Stimulated activated CD8-positive, alpha-beta memory T cell treated with anti-CD3 and anti-CD28 coated beads, Interleukin-15, amount 100 ng/mL, for 24 hours (primary cell): ENCODE measurements at places on chromosomes 11 and 22.

- DNase-seq = no peak
Measured at GRCh38 chr22:23280356-23281052, 100.2 kb downstream of the BCR start.

DNA sequence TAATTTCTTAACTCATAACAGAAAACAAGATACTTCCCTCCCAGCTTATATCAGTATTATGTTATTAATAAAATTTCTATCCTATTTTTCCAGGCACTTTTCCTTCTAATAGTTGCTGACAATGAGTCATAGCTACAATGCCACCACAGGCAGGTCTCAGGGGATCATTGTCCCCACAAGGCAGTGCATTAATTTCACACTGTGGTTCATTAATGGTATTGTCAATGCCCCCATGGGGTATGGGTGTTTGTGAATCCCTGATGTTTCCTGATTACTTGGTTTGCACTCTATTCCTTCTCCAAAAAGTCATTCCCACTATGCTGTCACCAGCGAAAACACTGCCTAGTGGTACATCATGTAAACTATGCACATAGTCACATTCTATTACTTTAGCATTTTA lies 345.5 kb upstream of the CTSC start:
- DNase-seq = no peak

DNA sequence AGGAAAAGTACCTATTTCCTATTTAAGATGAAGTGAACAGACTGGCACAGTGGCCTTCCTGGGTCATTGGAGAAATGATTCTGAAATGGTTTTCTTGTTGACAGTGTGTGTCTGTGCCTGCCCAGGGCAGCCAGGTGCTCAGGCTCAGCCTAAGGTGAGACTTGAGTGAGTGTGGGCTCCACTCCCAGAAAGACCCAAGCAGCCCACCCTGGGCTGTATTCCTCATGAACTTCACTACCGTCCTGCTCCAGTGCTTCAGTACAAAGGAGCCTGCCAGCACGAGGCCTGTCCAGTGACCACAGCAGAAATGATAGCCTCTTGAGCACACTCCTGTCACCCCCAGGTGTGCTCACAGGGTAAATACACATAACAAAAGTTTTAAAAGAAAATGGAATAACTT lies 49.5 kb downstream of the GAB4 start:
- no peak for DNase-seq

DNA sequence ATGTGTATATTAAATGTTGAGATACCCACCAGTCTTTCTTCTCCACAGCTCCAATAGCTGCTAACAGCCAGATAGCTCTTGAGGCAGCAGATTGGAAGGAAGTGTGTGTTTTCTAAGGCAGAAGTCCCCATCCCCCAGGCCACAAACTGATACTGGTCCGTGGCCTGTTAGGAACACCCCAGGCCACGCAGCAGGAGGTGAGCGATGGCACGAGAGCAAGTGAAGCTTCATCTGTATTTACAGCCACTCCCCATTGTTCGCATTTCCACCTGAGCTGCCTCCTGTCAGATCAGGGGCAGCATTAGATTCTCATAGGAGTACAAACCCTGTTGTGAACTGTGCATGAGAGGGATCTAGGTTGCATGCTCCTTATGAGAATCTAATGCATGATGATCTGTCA lies 12.7 kb downstream of the CCDC73 start:
- DNase-seq = no peak

- no peak for DNase-seq
Measured at GRCh38 chr22:34001701-34002466, 81.6 kb upstream of the LARGE1 start.

- DNase-seq = no peak
Measured at GRCh38 chr11:1421291-1421690, 31.6 kb downstream of the BRSK2 start.

DNA sequence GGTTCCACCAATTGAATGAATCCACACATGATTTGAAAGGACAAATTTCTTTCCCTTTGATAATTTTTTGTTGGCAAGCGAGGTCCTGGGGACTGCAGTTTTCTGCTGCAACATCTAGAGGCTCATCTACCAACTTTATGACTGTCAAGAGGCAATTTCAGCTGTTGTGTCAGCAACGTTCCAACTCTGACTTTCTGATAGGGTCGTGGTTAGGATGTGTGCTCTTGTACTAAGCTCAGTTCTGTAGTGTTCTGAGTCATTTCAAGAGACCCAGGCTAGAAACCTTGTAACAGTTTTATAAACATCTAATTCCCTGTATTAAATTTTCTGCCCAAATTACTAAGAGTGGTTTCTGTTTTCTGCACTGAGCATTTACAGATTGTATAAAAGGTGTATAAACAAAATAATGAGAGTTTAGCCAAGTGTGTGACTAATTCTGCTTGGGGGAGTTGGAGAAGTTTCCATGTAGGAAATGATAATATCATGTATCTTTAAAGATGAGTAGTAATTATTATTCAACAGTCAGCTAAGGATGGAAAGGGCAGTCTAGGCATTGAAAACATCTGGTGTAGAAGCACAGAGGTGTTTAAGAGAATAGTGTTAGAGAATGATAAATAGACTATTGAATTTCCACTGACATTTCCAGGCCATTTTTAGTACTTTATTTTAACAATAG lies 72.2 kb downstream of the RBMXL2 start:
- no peak for DNase-seq

GRCh38 chr11:45147017-45147728 lies 734 bp downstream of the PRDM11 start:
- peak; percentile 85 for DNase-seq

DNA sequence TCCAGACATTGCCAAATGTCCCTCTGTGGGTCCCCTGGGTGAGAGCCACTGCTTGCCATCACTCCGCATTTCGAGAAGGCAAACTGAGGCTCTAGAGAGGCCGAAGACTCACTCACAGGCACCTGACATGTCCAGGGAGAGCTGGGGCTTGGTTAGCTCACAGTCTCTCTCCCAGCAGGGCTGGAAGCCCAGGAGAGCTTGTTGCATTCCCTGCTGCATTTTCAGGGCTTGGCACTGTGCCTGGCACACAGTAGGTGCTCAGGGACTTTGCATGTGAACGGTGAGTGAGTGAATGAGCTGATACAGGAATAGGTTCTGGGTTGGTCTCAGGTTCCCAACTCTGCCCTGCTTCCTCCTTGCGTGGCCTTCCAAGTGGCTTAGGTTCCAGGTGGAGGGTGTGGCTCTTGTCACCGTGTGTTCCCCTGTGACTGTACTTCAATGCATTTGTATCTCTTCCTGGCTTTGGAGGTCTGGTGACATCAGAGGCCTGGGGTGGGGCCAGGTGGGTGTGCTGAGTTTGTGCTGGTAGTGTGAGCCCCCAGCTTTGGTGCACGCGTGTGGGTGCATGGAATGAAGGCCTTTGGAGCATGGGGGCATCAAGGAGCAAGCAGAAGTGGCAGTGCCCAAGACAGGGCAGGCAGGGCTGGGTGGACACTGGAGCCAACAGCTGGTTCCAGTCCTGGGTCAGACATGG lies 18.4 kb upstream of the SMIM38 start:
- no peak for DNase-seq

DNA sequence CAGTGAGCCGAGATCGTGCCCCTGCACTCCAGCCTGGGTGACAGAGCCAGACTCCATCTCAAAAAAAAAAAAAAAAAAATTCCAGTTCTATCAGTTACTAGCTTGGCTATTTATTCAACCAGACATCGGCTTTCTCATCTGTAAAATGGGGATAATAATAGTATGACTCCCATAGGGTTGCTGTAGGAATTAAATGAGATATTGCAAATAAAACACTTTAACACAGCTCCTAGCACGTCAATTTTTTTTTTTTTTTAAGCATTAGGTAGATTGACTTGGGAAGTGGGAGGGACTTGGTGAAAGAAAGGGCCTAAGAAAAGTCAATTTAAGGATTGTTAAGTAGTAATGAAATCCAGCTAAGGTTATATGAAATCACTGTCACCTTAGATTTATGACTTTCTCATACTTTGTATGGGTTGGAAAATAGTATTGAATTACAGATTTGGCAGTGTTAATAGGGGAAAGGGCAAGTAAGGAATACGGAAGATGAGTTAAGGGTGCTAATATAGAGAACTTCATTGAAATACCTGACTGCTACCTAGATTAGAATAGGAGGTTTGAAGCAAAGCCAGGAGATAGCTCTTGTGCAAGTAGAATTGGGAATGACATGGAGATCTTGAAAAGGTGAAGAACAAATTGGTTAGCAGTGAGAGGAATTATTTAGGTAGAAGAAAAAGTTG lies 28.8 kb downstream of the BIRC2 start:
- DNase-seq = no peak

- no peak for DNase-seq
Measured at GRCh38 chr22:49853981-49854831, 562 bp downstream of the ZBED4 start.

GRCh38 chr11:11324090-11324489 lies 29.0 kb downstream of the CSNK2A3 start:
- no peak for DNase-seq

GRCh38 chr11:38392176-38392575 lies 1794.1 kb upstream of the RAG2 start:
- no peak for DNase-seq

DNA sequence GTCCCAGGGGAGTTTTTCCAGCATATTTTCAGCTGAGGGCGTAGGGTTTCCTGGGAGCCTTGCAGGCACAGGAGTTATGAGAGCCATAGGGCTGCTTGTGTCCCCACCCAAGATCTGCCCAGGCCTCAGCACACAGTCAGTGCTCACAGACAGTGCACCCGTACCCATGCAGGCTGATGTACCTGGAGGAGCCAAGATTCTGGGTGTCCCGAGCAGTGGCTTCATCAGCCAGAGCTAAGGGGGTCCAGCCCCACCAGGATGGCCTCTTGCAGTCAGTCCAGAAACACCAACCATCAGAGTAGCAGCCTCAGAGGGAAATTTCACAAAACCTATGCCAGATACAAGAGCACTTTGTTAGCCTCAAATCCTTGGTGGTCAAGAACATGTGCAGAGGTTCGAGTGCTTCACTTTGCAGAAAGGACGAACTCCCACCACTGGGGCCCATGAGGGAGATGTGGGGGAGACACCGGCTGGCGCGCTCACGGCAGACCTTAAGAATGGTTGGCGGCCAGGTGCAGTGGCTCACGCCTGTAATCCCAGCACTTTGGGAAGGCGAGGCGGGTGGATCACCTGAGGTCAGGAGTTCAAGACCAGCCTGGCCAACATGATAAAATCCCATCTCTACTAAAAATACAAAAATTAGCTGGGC lies 43.8 kb upstream of the RTL6 start:
- no peak for DNase-seq

DNA sequence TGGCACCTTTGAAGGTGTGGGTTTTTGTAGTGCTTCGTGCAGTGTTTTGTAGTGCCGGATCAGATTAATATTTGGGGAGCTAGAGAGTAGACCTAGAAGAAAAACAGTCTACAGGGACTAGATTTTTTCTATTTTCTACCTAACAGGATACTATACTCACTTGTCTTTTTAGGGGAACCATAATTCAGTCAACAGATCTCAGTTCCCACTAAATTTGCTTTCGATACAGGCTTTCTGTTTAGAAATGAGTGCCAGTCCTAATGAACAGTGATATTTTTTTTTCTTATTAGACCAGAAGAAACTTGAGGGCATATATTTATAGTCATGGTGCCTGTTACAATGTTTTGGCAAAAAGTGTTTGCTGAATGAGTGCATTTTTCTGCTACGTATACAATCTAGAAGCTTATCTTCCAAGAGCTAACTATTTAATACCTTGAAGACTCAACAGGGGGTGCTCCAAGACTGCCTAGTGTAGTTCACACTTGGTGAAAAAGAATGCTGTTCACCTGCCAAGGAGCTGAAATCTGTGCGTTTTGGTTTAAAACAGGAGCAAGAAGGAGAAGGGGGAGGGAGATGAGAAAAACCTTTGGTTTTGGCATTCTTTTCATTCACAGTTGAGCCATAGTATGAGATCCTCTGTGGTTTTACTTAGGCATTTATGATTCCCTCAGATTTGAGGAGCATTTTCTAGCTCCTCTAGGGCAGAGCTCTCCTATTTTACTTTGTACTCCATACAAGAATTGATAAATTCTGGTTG lies 44.9 kb upstream of the VSTM5 start:
- DNase-seq = no peak

GRCh38 chr22:48838846-48839730 lies 988.6 kb downstream of the BRD1 start:
- no peak for DNase-seq

DNA sequence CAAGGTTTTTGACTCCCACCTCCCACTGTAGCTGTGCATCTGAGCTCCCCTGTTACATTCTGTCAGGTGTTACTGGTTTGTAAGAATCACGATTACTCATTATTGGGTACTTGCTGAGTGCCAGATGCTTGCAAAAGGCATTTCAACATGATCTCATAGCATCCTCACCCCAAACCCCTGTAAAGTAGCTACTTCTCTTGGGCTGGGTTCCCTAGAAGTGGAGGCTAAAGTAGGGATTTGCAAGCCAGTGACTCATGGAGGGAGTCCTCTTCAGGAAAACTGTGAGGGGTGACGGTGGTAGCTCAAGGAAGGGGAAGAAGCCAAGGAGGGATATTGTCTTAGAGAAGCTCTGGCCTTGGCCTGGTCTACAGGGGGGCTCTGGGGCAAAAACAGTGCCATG lies 78.6 kb downstream of the TIMP3 start:
- DNase-seq = no peak

DNA sequence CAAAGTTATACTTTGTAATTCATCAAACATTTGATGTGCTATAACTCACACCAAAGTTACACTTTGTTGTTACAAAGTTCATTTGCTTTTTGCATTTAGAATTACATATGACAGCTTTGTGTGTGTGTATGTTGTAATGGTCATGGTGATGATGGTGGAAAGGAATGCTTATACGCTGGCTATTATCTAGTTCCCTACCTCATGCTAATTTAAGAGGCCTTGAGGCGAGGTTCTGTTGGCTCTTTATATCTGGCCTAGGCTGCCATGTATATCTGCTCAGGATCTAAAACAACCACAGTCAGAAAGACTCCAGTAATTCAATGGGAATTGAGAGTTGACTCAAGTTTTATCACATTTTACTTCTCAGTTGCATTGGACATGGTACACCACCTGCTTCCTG lies 123.4 kb downstream of the SLC17A6 start:
- no peak for DNase-seq

GRCh38 chr11:2940147-2940920 lies 11.1 kb upstream of the PHLDA2 start:
- DNase-seq = no peak

GRCh38 chr22:35705141-35705540 lies 12.5 kb upstream of the APOL5 start:
- no peak for DNase-seq

GRCh38 chr22:29302402-29302680 lies 4.1 kb upstream of the GAS2L1 start:
- no peak for DNase-seq

GRCh38 chr22:39374801-39375200 lies 24.8 kb upstream of the TAB1 start:
- no peak for DNase-seq

DNA sequence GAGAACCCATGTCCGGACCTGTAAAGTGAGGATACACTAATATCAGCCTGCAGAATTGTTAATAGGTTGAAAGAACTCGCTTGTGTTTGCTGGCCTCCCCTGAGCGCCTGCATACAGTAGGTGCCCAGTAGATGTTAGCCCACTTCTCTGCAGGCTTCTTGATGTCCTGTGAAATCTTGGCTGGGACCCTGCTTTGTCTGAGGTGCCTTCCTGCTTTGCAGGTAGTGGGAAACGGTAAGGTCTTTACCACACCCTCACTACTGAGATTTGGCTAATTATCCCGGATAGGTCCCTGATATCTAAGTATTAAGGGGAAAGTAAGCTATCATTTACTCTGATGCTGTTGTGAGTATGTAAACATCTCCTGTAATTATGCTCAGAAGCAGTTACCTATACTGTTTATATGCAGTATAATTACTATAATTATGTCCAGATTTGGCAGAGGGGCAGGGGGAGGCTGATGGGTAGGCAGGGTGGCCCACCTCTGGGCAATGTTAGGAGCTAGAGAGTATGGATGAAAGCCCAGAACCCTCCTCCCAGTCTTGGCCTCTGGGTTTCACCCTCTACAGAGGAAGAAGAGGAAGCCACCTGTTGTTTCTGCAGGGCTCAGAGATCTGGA lies 1.2 kb upstream of the ARRB1 start:
- DNase-seq = no peak
